ENCODE measurements at places on chromosomes 1 and 21. TPM values are rescaled to one million over a fixed set of nuclear protein-coding genes. Genes with fewer than 3 reads are reported as not detected.
A peak's percentile ranks its signal among the peaks of the same experiment; 100 is the strongest.

The PDPN gene
- total RNA-seq, result 14.5 TPM

DNA sequence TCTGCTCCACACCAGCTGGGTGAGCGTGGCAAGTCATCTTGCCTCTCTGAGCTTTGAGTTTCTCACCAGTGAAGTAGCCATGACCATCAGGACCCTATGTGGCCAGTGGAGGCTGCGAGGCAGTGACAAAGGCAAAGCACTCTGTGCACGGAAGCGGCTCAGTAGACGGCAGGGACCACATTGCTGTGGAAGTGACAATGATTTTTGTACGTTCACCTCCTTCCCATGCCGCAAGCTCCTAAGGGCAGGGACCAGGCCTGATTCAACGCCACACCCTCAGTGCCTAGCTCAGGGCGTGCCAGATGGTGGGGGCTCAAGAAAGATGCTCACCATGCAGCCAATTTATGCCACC, 210.5 kb downstream of the MATN1 start:
- no peak for DNase-seq
- no peak overlapping the region for H3K27ac ChIP-seq
- peaks cover 8% of the 10 kb centered on the region for H3K27me3 ChIP-seq
- no peak overlapping the region for H3K4me3 ChIP-seq
- no peaks in the 10 kb centered on the region for H3K4me1 ChIP-seq
- H3K36me3 ChIP-seq, result no peaks in the 10 kb centered on the region

- H3K36me3 ChIP-seq, result peaks cover 8% of the 10 kb centered on the region
- H3K27ac ChIP-seq, result no peak overlapping the region
- peaks cover 23% of the 10 kb centered on the region for H3K4me1 ChIP-seq
- H3K27me3 ChIP-seq, result no peaks in the 10 kb centered on the region
- no peak overlapping the region for H3K4me3 ChIP-seq
Measured at GRCh38 chr1:218382261-218382660, 37.1 kb downstream of the TGFB2 start.

DNA sequence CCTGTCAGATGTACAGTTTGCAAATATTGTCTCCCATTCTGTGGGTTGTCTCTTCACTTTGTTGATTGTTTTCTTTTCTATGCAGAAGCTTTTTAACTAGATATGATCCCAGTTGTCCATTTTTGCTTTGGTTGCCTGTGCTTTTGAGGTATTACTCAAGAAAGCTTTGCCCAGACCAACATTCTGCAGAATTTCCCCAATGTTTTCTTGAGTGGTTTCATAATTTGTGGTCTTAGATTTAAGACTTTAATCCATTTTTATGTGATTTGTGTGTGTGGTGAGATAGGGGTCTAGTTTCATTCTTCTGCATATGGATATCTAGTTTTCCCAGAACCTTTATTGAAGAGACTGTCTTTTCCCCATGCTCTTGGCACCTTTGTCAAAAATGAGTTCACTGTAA, 116.9 kb downstream of the DUSP10 start:
- H3K27me3 ChIP-seq, result no peaks in the 10 kb centered on the region
- no peaks in the 10 kb centered on the region for H3K36me3 ChIP-seq
- no peaks in the 10 kb centered on the region for H3K4me1 ChIP-seq
- DNase-seq, result no peak

DNA sequence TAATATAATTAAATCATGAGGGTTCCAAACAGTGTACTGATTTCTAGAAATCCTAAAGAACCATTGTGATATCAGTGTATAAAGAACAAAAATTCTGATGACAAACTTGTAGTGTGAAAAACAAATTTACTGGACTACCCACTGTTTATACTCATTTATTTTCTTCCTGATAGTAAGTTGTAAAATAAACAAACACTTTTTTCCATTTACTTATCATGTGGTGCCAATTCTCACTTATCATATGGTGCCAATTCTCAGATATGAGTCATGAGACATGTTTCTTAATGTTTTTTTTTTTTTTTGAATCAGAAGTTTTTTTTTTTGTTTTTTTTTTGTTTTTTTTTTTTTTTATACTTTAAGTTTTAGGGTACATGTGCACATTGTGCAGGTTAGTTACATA, 137.7 kb downstream of the LEPR start:
- no peak overlapping the region for H3K4me3 ChIP-seq
- DNase-seq, result no peak
- H3K36me3 ChIP-seq, result no peaks in the 10 kb centered on the region
- no peak overlapping the region for H3K27ac ChIP-seq

- H3K27ac ChIP-seq, result no peak overlapping the region
- peaks cover 3% of the 10 kb centered on the region for H3K36me3 ChIP-seq
- H3K4me1 ChIP-seq, result peaks cover 7% of the 10 kb centered on the region
- DNase-seq, result no peak
- no peaks in the 10 kb centered on the region for H3K27me3 ChIP-seq
Measured at GRCh38 chr1:33425900-33426299, 5.0 kb downstream of the PHC2 start.

DNA sequence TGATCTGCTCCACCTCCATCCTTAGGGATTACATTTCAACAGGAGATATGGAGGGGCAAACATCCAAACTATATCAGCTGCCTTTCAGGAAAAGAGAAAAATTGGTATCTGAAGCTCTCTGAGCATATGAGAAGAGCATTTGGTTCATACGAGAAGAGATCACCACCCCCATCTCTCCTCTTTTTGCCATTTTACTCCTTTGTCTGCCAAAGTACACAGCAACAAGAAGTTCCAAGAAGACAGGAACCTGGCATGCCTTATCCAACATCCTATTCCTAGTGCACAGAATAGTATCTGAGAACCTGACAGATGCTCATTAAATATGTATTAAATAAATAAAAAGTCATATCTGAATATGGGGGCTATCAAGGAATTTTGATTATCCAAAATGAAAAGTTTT, 142.5 kb upstream of the PKN2 start:
- no peaks in the 10 kb centered on the region for H3K4me1 ChIP-seq
- DNase-seq, result no peak
- H3K27ac ChIP-seq, result no peak overlapping the region
- H3K36me3 ChIP-seq, result no peaks in the 10 kb centered on the region
- H3K4me3 ChIP-seq, result no peak overlapping the region

- H3K27me3 ChIP-seq, result peaks cover 54% of the 10 kb centered on the region
- H3K36me3 ChIP-seq, result no peaks in the 10 kb centered on the region
- peaks cover 11% of the 10 kb centered on the region for H3K4me1 ChIP-seq
- no peak overlapping the region for H3K4me3 ChIP-seq
Measured at GRCh38 chr1:3657096-3657475, 4.8 kb downstream of the TP73 start.

The NKAIN1 gene
- total RNA-seq, result 1.3 TPM

The LCE2C gene
- not detected for total RNA-seq

- DNase-seq, result no peak
- peaks cover 2% of the 10 kb centered on the region for H3K27me3 ChIP-seq
- no peak overlapping the region for H3K4me3 ChIP-seq
- no peak overlapping the region for H3K27ac ChIP-seq
Measured at GRCh38 chr21:42597487-42598158, 55.8 kb upstream of the PDE9A start.

DNA sequence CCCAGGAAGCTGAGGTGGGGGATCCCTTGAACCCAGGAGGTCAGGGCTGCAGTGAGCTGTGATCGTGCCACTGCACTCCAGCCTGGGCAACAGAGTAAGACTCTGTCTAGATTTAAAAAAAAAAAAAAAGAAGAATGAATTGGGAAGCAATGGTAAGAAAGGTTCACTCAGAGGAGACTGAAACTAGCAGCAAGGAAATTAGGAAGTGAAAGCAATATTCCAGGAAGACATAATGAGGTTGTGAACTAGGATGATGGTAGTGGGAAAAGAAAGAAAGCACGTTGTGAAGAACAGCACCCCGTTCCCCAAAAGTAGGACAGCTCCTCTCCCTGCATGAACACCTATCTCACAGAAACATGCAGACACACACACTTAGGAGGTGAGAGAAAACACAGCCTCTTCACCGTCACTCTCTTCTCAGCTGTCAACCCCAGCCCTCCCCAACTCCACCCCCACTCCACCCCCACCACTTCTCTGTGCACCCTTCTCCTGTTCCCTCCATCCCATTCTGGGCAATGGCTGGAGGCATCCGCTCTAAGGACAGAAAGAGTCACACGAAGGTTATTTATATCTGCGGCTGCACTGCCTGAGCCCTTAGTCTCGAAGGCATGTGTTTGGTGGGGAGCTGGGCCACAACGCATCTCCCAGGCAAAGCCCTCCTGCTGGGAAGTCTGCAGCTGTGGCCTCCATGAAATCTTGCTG, 101.8 kb upstream of the LPGAT1 start:
- DNase-seq, result peak; percentile 55
- H3K27me3 ChIP-seq, result no peaks in the 10 kb centered on the region
- H3K4me3 ChIP-seq, result no peak overlapping the region
- H3K4me1 ChIP-seq, result peaks cover 13% of the 10 kb centered on the region
- peak overlapping the region; percentile 5 for H3K27ac ChIP-seq

- no peaks in the 10 kb centered on the region for H3K27me3 ChIP-seq
- no peaks in the 10 kb centered on the region for H3K36me3 ChIP-seq
- H3K27ac ChIP-seq, result no peak overlapping the region
Measured at GRCh38 chr1:207302618-207303393, 18.7 kb upstream of the CD55 start.

DNA sequence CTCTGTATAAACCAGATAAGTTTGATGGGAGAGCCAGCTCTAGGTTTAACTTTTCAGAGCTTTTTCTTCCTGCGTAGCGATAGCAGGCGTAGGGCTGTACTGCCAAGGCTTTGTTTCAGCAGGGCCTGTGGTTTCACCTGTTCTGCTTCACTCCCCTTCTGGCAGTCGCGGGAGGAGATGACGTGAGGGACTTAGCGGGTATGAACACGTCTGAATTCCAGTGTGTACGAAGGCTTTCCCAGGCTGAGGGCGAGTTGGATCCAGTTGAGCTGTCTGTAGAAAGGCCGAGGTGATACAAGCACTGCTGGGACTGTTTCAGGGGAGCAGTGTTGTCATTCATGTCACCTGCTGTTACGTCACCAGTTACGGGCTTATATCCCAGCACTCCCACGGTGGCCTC, 21.2 kb downstream of the PEX14 start:
- DNase-seq, result no peak
- H3K27ac ChIP-seq, result no peak overlapping the region
- H3K36me3 ChIP-seq, result peaks cover 16% of the 10 kb centered on the region
- peaks cover 11% of the 10 kb centered on the region for H3K4me1 ChIP-seq
- H3K4me3 ChIP-seq, result no peak overlapping the region
- H3K27me3 ChIP-seq, result no peaks in the 10 kb centered on the region

The CLCNKB gene
- total RNA-seq, result 0.40 TPM

DNA sequence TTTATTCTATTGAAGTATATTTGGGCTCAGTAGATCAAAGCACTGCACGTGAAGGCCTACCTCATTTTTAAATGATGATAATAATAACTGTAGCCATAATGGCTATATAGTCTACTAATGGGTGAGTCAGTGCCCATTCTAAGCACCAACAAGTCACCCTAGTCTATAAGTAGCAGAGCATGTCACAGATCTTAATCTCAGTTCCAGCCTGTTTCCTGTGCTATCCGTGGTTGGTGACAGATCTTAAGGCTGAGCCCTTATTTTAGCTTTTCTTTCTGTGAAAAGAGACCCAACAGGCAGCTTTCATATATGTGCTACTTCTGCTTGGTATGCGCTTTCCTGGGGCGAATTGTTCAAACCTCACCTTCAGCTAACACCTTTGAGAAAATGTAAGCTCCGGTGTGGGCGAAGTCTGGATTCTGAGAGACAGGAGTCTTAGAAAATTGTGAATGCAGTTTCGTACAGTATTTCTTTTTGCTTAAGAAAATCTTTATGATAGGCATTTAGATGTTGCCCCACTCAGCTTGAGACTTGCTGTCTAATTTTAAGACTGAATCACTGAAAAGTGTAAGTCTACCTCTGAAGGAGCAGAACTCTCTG, 59.6 kb downstream of the FMN2 start:
- H3K27me3 ChIP-seq, result no peaks in the 10 kb centered on the region
- no peaks in the 10 kb centered on the region for H3K4me1 ChIP-seq
- no peak overlapping the region for H3K27ac ChIP-seq
- no peak for DNase-seq
- no peaks in the 10 kb centered on the region for H3K36me3 ChIP-seq

The SAMSN1 gene
- 2.2 TPM for total RNA-seq

GRCh38 chr1:39153684-39154083, 50.8 kb upstream of the MACF1 start:
- H3K27ac ChIP-seq, result peak overlapping the region; percentile 8
- H3K4me1 ChIP-seq, result peaks cover 23% of the 10 kb centered on the region
- DNase-seq, result no peak
- H3K36me3 ChIP-seq, result no peaks in the 10 kb centered on the region
- H3K27me3 ChIP-seq, result no peaks in the 10 kb centered on the region
- no peak overlapping the region for H3K4me3 ChIP-seq

The CRYBG2 gene
- total RNA-seq, result 0.22 TPM

DNA sequence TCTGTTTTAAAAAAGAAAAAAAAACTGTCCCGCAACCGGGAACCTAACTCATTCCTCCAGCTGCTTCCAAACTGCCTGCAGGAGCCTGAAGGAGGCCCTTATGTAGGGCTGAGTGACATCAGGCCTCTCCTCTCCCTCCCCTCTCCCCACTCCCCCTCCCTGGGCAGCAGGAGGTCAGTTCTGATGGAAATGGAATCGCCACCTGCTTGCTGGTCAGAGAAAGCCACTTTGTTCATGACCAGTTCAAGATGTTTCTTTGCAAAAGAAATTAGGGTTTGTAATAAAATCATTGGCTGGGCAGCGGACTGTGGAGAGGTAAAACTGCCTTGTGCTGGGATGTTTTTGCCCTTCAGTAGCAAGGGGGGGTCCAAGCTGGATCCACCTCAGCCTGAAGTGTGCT, at the start of gene MAP1LC3C:
Gene MAP1LC3C, minus strand, starts transcription at position 73 of the 400 bp plus-strand sequence. CDS start 90 bp downstream, outside the sequence.
- no peaks in the 10 kb centered on the region for H3K27me3 ChIP-seq
- DNase-seq, result peak; percentile 71

- no peak overlapping the region for H3K4me3 ChIP-seq
- no peaks in the 10 kb centered on the region for H3K4me1 ChIP-seq
- H3K27me3 ChIP-seq, result no peaks in the 10 kb centered on the region
- no peak for DNase-seq
- no peaks in the 10 kb centered on the region for H3K36me3 ChIP-seq
Measured at GRCh38 chr1:19861034-19861433, 21.2 kb upstream of the OTUD3 start.

The AGMAT gene
- total RNA-seq, result 4.3 TPM

GRCh38 chr1:162632698-162633080, 425 bp downstream of the DDR2 start:
- peak overlapping the region; percentile 97 for H3K27ac ChIP-seq
- H3K27me3 ChIP-seq, result no peaks in the 10 kb centered on the region
- DNase-seq, result peak; percentile 80
- no peaks in the 10 kb centered on the region for H3K36me3 ChIP-seq

The RLF gene
- total RNA-seq, result 21.6 TPM

DNA sequence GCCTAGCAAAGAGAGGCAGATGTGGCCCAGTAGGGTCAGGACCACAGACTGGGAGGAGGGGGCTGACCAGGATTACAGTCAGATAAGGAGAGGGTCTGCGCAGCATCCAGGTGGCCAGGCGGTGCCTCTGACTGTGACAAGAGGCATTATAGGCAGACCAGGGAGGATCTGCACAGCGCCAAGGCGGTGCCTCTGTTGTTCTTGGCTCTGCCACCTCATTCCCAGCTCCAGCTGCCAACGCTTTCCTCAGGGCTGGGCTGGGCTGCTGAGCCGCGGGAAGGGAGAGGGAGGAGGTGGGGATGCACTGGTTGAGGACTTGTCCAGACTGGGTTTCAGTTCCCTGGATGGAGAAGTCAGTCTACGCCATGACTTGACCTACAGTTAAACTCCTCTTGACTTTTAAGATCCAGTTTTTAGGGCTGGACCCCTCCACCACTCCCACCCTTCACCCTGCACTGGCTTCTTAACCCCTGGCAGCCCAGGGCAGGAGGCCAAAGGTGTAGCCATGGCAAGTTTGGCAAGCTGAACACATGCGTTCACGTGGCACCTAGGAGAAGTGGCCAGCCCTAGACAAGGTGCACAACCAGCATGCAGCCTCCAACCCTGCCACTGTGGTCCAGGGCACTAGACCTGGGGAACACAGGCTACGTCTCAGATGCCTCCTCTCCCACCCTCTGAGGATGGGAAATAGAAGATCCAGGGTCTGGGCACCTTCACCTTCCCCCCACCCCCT, 4.5 kb upstream of the CRABP2 start:
- DNase-seq, result peak; percentile 77
- peaks cover 77% of the 10 kb centered on the region for H3K4me1 ChIP-seq
- no peak overlapping the region for H3K4me3 ChIP-seq

The RUNX3 gene
- total RNA-seq, result 0.22 TPM

Measured in muscle of leg (tissue), 16 donors.